ENCODE measurements at places on chromosomes 2 and 18.

GRCh38 chr2:134630504-134631159, 88.2 kb downstream of the TMEM163 start:
- DNase-seq, result no peak

DNA sequence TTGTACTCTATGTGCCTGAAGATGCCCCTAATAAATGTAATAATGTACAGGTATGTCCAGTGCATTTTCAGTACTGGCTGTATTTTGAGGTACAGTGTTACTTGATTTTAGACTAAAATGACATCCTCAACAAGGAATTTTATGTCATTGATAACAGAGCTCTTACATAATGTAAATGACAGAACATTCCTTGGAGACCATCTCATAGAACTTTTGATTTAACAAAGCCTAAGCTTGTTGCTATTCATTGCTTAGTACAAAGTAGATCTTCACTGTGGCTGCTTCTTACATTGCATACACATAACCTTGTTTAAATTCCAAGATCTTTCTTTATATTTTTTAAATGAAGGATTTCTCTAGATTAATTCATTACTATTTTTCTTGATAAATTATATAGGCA, 24.1 kb downstream of the DYNC1I2 start:
- no peak for DNase-seq

GRCh38 chr18:79182047-79182713, 113.0 kb downstream of the ATP9B start:
- DNase-seq, result no peak

GRCh38 chr2:10847008-10847407, 34.4 kb upstream of the PDIA6 start:
- DNase-seq, result no peak

GRCh38 chr2:186991766-186992417, 142.9 kb upstream of the ZSWIM2 start:
- no peak for DNase-seq

GRCh38 chr18:57797209-57797651, 5.9 kb downstream of the ATP8B1 start:
- DNase-seq, result no peak

- no peak for DNase-seq
Observed at GRCh38 chr18:42640160-42640559, 475.3 kb downstream of the RIT2 start.

DNA sequence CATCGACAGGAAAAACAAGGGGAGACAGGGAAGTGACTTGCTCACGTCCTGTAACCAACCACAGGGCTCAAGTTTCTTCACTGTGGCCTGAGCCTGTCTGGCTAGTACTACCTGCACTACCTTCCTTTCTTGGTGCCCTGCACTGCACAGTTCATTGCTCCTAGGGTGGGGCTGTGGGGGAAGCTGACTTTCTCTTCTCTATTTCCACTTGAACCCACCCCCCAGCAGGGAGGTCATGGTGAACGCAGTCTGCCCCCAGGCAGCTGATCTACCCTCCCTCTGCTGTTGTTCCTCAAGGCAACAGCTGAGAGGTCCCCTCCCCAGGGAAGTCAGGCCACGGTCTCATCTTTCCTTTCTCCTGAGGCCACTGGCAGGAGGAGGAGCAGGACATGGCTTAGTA, 532.1 kb downstream of the SOX11 start:
- no peak for DNase-seq

DNA sequence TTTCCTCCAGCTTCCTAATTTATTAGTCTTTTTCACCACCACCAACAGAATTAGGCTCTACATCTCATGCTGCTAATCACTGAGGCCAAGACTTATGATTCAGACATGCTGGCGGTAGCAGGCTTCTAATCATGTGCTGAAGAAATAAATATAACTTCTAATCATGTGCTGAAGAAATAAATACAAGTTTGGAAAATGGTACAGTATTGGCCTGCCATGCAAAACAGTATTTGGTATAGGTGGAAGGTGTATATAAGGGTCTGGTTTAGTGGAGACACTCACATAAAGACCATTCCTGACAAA, 240.7 kb downstream of the TGIF1 start:
- DNase-seq, result no peak

- DNase-seq, result no peak
Observed at GRCh38 chr2:150028322-150028721, 440.7 kb upstream of the MMADHC start.

DNA sequence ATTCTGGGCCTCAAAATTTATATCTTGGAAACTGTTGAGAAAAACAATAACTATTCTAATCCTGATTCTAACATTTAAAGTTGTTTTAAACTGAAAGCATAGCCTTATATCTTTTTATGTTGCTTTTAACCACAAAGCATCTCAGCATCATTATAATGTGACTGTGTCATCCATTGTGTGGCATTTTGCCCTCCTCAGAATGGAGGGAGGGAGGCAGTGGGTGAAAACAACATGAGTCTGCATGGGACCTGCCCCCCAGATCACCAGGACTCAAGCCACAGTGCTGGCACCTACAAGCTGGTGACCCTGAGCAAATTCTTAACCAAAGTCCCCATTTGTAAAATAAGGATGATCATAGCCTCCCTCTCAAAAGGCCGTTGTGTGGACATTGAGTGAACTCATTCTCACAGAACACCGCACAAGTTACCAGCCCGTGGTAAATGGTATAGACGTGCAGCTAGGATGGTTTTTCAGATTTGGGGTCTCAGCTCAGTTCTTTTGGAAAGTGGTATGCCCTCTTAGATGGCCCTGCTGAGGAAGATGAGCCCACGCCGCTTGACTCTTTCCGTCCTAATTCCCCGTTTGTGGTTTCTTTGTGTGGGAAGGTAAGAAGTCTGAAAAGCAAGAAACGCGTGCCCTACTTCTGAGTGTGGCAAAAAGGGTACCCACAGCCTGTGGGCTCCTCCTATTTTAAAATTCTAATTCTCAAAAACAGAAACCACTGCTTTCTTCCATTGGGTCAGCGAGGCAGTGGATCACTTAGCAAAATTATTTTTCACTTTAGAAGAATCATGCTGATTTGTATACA, 305.0 kb upstream of the ID2 start:
- no peak for DNase-seq

GRCh38 chr2:162063281-162063680, 10.7 kb downstream of the DPP4 start:
- DNase-seq, result no peak

- no peak for DNase-seq
Observed at GRCh38 chr2:29607038-29607420, 314.4 kb downstream of the ALK start.

DNA sequence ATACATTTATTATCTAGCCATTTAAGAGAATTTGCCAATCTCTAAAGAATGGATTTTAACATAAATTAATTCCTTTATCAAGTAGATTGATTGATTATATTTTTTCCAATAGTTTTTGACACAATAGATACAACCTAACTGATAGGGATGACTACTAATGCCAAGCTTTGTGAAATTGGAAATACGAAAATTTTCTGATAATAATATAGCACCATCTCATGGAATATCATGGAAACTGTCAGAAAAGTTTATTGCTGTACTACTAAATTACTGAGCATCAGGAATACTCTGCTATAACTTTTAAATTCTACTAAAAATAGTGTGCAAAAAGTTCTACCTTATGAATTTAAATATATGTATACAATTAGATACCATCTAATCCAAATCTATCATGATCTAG, 101.8 kb upstream of the MAP2 start:
- DNase-seq, result no peak

GRCh38 chr2:2075875-2076529, 255.1 kb downstream of the MYT1L start:
- no peak for DNase-seq

- DNase-seq, result no peak
Observed at GRCh38 chr2:225667445-225667844, 267.9 kb downstream of the NYAP2 start.

DNA sequence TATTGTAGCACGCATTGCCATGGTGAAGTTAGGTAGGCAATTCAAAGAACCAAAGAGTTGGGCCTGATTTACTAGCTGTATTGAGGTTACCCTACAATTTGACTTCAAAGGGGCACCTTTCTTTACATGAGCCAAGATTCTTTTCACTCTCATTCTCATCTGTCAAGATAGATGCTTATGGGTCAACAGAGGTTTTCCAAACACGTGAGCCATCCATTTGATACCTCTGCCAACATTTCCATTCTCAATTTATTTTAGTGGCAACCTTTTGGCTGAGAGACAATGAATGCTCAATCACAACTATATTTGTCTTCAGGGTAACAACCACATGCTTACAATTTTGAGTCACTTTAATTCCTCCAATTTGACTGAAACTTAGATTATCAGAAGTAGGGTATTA, 370.6 kb upstream of the CDH20 start:
- DNase-seq, result no peak

DNA sequence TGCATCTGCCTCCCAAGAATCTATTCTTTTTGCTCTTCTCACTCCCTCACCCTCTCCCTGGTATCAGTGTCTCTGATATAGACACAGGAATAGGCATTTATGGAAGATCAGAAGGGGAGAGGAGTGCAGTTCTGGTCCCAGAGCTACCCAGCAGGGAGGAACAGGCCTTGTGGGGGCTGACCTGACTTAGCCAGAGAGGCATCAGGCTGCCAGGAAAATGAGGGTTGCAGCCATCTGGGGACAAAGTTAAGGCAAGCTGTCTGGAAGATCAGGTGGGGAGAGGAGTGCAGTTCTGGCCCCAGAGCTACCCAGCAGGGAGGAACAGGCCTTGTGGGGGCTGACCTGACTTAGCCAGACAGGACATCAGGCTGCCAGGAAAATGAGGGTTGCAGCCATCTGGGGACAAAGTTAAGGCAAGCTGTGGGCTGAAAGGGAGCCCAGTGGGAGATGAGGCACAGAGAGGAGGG, 69.9 kb upstream of the HK2 start:
- DNase-seq, result no peak

DNA sequence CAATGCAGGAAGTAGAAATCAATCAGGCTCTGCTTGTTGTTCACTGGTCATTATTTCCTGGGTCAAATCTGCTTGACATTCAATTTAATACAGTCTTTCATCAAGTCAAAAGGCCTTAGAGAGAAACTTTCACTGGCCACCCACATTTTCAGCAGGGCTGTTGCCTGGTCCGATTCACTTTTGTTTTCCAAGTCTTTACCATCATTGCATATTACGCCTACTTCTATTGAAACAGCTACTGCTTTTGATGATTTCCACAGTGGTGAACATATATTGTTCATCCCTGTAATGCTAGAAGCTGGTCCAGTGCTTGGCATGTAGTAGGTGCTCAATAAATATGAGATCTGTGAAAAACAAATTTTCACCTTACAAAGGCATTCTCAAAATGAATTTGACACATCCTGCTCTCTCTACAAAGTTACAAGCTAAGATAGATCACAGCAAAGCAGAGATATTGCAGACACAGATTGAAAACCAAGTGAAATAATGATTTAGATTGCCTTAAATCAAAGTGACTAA, 600.1 kb downstream of the ARHGAP15 start:
- DNase-seq, result no peak

DNA sequence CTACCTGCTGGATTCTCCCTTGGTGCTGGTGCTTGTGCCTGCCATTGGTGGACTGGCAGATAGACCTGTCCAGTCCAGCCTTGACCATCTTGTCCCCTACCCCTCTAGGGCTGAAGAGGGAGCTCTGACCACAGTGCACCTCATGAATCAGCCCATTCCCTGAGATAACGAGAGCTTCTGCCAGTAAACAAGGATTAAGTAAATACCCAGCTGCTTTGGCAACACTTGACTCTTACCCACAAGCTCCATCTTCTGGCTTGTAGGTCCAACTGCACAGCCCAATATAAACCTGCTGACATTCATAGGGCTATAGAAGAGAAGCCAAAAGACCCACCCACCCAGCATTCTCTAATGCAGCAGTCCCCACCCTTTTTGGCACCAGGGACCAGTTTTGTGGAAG, 186.4 kb downstream of the PIK3C3 start:
- DNase-seq, result no peak

DNA sequence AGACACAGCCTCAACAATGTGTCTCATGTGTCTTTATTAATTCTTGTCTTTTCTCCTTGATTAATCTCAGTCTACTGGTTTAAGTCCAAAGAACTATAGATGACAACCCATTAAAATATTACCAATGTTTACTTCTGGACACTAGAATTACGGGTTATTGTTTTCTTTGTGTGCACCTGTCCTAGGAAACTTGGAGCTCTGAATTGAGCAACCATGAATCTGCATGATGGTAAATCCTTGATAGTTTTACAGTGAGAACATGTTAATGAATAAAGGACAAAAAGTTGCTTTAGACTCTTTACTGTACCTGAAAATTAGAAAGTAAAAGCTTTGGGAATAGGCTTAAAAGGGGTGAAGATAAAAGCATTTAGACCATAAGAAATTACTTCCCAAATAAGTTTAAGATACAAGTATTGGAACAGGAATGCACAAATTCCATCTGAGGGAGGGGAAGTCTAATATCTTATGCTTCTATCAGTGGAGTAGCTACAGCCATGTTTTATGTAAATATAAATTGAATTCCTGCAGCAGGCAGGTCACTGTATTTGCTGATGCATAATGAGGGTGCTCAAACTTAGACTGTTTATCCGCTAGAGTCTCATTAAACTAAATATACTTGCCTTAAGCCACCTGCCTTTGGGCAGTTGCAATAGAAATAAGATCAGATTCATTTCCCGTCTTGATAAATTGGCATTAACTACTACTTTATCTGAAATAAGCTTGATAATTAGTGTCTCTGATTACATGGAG, 603.7 kb upstream of the GCFC2 start:
- no peak for DNase-seq

GRCh38 chr2:109400102-109400501, 213.7 kb downstream of the SEPTIN10 start:
- no peak for DNase-seq

GRCh38 chr2:175557810-175558377, 376.4 kb upstream of the ATP5MC3 start:
- no peak for DNase-seq

DNA sequence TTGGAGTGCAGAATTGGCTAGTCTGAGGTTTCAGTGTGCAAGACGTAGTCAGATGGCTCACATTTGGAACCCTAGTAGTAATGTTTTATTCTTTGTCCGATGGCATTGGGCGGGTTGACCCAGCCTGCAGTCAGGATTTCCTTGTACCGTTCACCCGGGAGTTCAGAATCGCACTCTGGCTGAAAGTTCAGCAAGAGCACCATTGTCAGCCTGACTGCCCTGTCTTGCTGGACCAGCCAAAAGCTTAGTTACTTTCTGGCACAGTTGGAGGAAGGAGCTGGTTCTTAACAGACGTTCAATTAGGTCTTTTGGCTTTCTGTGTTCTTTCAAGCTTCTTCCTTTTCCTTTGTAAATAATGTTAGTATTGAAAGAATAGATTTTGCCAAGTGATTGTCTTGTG, 18.6 kb downstream of the RMC1 start:
- no peak for DNase-seq

Data from activated CD8-positive, alpha-beta memory T cell treated with anti-CD3 and anti-CD28 coated beads for 24 hours (primary cell).